Stimulated activated CD4-positive, alpha-beta T cell treated with anti-CD3 and anti-CD28 coated beads, Interleukin-12 subunit alpha, Interleukin-12 subunit beta, amount 100 ng/mL, for 24 hours (primary cell): ENCODE measurements at places on chromosomes 6 and 20.

DNA sequence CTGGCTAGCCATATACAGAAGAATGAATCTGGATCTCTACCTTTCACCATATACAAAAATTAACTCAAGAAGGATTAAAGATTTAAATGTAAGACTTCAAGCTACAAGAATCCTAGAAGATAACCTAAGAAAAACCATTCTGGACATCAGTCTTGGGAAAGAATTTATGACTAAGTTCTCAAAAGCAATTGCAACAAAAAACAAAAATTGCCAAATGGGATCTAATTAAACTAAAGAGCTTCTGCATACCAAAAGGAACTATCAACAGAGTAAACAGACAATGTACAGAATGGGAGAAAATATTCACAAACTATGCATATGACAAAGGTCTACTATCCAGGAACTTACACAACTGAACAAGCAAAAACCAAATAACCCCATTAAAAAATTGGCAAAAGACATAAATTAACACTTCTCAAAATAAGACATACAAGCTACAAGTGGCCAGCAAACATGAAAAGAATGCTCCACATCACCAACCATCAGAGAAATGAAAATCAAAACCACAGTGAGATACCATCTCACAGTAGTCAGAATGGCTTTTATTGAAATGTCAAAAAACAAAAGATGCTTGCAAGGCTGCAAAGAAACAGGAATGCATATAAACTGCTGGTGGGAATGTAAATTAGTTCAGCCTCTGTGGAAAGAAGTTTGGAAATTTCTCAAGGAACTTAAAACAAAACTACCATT is 66.8 kb upstream of the RSPO3 start:
- DNase-seq: no peak

DNA sequence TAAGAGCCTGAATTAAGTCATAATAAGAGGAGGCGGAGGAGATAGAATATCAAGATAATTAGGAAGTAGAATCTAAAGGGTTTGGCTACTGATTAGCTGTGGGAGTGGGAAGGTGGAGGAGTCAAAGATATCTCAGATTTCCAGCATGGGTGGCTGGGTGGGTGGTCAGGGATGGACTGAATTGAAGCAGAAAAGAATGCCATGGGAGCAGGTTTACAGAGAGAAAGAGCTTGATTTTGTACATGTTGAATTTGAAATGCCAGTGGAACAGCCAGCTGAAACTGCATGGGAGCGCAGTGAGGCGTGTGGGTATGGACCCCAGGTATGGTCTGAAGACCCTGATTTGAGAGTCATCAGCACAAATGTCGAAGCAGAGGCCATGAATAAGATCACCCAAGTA is 1.4 kb upstream of the HLA-DMA start:
- no peak for DNase-seq

DNA sequence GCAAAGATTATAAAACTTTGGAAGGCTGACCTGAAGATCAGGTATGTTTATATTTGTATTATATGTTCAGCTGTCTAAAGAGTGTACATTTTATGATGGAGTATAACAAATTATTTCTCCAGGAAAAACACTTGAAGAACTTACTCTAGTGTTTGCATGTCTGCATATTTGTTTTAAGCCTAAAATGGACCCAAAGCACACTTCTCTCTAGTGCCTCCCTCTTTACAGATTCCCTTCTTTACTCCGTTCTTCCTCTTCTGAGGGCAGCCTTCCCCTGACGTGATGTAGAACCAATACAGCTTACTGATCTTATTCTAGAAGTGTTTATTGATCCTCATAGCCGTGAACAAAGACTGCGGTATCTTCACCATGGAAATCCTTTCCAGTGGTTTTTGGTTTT is 13.9 kb downstream of the SUMO4 start:
- DNase-seq: no peak

- DNase-seq: no peak
Observed at GRCh38 chr6:9620263-9620662, 794.6 kb downstream of the TFAP2A start.

DNA sequence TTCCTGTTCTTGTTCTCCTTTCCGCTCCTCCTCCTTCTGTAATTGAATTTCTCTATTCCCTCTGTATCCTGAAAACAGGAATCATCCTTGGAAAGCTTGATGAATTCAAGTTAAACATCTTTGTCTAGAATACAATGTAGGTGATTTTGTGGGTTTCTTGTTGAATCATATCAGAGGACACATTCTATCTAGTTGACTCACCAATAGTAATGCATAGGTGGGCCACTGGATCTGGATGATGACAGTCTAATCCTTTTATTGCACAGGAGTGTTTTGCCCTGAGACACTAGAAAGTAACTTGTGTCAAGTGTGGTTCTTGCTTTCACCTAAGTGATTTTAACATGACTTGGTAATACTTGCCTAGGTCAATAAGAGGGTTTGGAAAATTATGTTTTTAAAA is 164.3 kb downstream of the RFPL4B start:
- no peak for DNase-seq

DNA sequence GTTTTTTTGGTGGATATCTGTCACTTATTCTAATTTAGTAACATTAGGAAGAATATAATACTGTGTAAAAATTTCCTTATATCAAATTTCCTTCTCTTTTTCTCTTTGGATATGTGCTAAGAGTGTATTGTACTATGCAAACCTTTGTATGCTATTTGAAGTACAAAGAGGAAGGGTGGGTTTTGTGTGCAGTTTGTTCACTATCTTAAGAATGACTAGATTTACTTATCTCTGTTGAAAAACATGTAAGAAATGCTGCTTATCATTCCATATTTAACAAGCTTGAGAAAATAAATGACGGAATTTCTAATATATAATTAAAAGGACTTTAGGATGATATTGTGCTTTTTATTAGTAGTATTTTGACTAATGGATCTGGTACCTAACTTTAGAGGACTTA is 13.1 kb downstream of the CD2AP start:
- no peak for DNase-seq

- no peak for DNase-seq
Observed at GRCh38 chr6:52735071-52735470, 28.2 kb downstream of the GSTA2 start.

GRCh38 chr20:54633374-54634355 is 158.3 kb downstream of the DOK5 start:
- DNase-seq: no peak

DNA sequence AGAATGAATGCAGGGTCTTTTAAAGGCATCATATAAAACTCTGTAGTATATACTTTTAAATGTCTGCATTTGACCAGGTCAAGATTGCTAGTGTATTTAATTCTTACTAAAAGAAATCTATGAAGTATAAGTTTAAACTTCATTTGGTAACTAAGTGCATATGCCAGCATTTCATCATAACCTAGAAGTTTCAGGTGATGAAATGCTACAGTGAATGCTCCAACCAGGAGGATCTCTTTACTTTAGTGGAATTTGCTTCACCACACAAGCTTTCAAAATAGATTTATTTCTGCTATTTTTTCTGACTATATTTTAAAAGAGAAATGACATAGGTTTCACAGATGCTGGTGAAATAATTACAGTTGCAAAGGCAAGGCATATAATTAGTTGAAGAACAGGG is 141.9 kb downstream of the HIVEP2 start:
- no peak for DNase-seq

DNA sequence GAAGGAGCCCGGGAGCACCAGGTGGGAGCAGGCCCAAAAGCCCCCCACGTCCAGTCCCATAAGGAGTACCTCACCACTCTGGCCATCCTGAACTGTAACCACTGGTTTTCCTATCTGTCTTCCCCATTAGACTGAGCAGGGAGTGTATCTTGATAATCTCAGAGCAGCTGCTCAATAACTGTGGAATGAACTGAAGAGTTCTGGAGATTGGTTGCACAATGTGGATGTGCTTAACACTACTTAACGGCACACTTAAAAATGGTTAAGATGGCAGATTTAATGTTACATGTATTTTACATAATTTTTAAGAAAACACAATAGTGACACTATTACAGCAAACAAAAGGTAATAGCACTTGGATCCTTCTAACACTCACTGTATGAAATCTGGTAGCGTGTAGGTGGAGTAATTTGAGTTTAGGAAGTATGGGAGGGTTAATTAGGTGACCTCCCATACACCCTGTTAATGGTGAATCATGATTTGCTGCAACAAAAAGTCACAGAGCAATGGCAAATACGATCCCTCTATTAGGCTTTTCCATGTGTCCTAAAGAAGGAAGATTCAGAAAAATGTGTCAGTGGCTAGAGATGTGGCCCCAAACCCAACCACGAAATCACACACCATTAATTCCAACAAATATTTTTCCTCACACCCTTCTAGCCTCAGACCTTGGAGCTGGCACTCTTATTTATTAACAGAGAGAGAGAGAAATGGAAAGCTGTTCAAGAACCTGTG is 18.4 kb downstream of the TRAM2 start:
- no peak for DNase-seq

DNA sequence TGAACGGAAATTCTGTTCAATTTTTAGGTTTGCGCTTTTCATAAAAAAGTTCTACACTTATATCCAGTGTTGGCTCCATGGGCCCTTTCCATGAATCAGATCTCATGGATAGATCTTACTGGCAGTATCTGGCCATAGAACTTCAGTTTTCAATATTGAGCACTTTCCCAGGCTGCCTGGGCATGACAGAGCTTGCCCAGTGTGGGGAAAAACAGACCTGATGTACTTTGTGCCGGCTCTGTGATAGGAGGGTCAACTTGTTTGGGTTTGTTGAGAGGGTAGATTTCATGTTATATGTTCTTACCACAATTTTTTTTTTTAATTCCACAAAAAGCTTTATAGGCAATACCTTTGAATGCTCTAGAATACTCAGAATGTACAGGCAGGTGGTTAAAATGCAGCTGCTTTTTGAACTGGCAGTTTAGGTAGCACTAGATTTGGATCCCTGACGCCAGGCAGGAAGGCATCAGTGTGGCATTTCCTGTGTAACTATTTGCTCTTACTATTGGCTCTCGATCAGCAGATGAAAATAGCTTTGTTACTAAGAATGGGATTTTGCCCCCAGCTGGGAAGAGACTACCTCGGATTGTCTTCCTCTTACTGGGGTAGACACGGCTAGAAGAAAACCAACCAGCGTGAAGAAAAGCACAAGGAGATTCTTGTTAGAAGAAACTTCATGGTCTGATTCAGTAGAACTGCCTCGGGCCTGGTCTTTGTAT is 404.9 kb upstream of the SOX4 start:
- DNase-seq: no peak

DNA sequence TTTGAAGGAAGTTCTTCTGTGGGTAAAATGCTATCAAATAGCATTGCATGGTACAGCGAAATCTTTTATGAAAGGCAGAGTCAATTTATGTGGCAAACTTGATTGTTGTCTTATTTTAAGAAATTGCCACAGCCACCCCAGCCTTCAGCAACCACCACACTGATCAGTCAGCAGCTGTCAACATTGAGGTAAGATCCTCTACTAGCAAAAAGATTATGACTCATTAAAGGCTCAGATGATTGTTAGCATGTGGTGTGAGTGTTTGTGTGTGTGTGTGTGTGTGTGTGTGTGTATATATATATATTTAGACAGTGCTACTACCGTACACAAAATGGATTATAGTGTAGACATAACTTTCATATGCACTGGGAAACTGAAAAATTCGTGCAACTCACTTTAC is 27.8 kb downstream of the LRRN4 start:
- no peak for DNase-seq

GRCh38 chr20:50794846-50795634 is at the start of gene BCAS4:
TSS of gene BCAS4 (plus strand) at chr20:50795061. CDS start at chr20:50795084, 23 bp downstream.
- peak; percentile 71 for DNase-seq

GRCh38 chr6:5234874-5235273 is 25.9 kb downstream of the LYRM4 start:
- DNase-seq: no peak

GRCh38 chr20:46710153-46710913 is 884 bp downstream of the SLC2A10 start:
- no peak for DNase-seq

DNA sequence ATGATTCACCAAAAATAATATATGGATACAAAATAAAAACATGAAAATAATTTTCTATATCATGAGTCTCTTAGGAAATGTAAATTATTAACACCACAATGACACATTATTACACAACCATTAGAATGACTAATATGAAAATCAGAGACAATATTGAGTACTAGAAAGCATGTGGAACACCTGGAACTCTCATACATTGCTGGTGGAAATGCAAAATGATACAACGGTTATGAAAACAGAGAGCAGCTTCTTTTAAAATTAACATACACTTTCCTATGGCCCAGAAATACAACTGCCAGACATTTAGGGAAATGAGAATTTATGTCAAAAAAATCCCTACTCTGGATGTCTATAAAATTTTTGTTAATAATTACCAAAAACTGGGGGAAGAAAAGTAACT is 853.3 kb upstream of the MAN1A1 start:
- DNase-seq: no peak

DNA sequence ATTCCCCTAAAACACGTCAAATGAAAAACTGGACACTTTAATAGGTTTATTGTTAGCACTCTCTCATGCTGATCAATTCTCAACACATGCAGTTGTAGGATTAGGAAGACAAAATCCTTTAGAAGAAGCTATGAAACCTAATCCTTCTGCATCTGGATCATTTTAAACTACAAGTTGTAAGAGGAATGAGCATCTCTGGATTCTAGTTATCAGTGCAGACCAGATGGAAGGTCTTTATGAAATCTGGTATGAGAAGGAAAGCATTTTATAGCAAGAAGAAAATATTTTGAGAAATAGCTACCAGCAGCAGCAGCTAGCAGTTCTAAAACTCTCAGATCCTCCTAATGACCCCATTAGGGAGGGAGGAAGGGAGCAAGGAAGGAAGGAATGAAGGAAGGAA is 4.1 kb downstream of the HTR1E start:
- no peak for DNase-seq

DNA sequence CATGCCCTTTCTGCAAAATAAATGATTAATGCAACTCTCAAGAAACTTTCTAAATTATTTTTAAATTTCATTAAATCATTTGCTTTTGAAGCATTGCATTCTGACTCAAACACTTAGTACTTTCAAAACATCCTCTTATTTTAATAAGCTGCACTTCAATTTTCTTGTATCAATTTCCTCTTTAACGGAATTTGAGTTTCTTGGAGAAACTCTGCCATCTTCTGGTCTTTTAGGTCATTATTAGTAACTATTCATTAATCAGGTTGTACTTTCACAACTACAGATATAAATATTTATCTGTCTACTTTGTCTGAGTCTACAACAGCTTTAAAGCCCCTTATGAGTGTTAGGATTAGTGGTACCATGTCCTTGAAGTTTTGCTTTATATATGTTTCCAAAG is 30.2 kb downstream of the TMX4 start:
- no peak for DNase-seq

DNA sequence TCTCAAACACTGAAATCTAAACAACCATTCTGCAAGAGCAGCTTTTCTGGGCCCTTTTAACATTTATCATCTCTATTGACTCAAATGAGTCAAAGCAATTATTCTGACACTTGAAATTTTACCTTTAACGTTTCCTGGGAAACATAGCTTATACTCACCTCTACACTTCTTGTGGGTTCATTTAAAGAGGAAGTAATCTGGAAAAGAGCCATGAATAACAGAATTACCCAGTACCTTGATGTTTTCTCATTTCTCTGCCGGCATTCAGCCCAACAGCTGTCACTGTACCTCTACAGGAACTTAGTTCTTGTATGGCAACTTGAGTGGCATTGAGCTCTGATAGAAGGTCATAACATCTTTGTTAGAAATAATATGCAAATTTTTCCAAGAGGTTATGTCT is 272.2 kb downstream of the KCNQ5 start:
- no peak for DNase-seq
